Stimulated activated CD8-positive, alpha-beta memory T cell treated with anti-CD3 and anti-CD28 coated beads, Interleukin-7, amount 100 ng/mL, for 1 hour (primary cell): ENCODE measurements at places on chromosomes 11 and 22.

DNA sequence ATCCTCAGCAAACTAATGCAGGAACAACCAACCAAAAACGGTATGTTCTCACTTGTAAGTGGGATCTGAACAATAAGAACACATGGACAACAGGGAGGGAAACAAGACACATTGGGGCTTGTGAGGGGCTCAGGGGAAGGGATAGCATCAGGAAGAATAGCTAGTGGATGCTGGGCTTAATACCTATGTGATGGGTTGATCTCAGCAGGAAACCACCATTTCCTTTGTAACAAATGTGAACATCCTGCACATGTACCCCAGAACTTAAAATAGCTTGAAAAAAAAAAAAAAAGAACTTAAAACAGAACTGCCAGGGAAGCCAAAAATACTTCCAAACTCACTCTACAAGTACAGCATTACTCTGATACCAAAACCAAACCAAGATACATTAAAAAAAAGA lies 33.8 kb downstream of the CASP4 start:
- DNase-seq: no peak

- no peak for DNase-seq
Measured at GRCh38 chr22:23183061-23183698, 2.9 kb downstream of the BCR start.

- no peak for DNase-seq
Measured at GRCh38 chr11:104525416-104525815, 361.5 kb upstream of the PDGFD start.

DNA sequence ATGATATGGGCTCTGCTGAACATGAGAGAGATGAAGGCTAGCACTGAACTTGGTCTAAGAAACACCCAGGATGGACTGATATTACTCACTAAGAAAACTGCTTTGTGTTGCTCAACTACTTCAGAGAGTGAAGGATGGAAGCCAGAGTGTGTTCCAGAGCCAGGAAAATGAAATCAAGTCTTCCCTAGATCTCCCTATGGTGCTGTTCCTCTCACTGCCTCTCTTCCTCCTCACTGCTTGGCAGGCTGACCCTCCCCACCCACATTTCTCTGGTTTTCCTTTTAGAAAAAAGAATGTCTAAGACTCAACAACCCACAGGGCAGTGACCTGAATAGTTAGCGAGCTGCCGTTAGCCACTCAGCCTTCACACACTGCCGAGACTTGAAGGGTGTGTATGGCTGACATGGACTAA lies 65.6 kb downstream of the CCDC81 start:
- DNase-seq: no peak

GRCh38 chr11:134762248-134763029 lies 350.4 kb upstream of the B3GAT1 start:
- no peak for DNase-seq

DNA sequence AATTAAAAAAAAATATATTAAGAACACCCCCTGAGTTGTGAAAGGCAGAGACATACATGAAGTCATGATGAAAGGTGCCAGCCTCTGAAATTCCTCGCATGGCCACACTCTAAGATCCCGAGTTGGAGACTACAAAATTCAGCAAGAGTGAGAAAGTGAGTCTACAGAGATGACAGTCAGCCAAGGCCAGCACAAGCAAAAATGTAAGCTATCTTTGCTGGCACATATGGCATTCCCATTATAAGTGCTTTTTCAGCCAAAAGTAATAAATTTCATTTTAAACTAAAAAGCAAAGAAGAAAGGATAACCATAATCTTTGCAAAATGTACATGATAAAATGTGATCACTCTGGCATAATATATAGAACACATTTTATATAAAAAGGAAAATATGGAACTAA lies 40.6 kb downstream of the FANCF start:
- no peak for DNase-seq

DNA sequence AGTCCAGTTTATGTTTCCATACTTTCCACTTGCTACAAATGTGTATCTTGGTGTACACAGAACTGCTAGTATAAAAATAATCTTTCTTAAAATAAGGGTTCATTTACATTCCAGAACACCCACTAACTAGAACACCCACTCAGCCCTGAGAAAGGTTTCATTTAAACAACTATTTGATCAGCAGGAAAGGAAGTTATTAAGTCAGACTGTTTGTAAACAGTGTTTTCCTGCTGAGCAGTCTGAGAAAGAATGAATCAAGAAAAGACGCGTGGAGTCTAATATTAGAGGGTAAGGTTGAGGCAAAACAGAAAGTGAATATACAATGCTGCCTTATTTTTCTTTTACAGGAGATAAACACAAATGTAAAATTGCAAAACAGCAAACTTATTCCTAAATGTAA lies 32.7 kb downstream of the NARS2 start:
- no peak for DNase-seq

DNA sequence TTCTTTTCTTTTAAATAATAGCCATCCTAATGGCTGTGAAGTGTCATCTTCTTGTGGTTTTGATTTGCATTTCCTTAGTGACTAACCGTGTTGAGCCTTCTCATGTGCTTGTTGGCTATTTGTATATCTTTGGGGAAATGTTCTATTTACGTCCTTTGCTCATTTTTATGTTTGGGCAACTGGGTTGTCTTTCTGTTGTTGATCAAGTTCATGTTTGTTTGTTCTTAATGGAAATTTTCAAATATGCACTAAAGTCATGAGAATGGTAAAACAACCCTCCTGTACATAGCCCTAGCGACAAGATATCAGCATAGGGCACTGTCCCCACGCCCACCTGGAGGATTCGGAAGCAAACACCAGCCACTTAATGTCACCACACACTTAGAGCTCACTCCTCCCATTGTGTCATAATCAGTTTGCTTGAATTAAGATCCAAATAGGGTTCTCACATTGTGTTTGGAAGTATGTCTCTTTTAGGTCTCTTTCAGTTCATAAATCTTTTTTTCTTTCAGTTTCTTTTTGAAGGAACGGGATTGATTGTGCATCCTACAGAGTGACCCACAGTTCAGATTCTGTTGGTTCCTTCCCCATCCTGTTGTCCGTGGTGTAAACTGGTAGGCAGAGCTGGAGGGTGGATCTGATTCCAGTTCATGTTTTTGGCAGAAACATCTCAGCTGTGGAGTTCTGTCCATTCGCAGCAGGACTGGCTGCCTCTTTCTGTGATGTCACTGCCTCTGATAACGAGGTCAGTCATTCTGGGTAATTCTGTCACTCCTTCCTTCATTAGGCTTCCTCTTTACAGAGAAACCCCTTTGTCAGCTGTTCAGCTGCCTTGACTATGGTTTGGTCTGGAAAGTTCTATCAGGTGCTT lies 26.4 kb upstream of the ADORA2A start:
- no peak for DNase-seq

GRCh38 chr22:24390576-24390975 lies 36.8 kb upstream of the ADORA2A start:
- no peak for DNase-seq

DNA sequence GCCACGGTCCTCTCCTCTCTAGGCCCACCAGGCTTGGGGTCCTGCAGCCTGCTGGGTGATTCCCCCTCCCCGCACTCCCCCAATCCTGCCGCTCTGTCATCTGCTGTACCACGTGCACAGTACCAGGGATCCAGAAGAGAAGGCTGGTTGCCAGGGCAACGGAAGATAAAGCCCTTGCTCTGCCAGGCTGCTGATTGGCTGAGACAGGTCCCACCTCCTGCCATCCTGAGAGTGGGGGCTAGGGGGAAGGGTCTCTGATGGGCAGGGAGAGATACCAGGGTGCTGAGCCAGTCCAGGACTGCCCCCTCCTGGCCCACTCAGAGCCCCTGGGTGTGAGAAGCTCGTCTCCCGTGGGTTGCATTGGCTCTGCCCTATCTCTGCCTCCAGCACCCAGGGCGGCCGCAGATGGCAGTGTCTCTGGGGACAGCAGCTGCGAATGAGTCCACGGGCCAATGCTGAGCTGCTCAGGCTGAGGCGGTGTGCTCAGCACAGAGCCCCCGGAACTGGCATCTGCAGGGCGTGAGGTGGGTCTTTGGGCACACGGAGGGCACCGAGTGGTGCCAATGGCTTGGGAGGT lies at the start of gene SMIM45:
TSS of gene SMIM45 (plus strand) at position 253 of the 577 bp plus-strand sequence.
- no peak for DNase-seq

- DNase-seq: no peak
Measured at GRCh38 chr22:25281675-25282345, 62.4 kb downstream of the CRYBB2 start.
